ENCODE measurements at places on chromosomes 11 and 22.

GRCh38 chr11:115334932-115335788, 169.1 kb downstream of the CADM1 start:
- DNase-seq, result no peak

- peak; percentile 93 for DNase-seq
Observed at GRCh38 chr11:1564535-1565172, 7.4 kb downstream of the DUSP8 start.

DNA sequence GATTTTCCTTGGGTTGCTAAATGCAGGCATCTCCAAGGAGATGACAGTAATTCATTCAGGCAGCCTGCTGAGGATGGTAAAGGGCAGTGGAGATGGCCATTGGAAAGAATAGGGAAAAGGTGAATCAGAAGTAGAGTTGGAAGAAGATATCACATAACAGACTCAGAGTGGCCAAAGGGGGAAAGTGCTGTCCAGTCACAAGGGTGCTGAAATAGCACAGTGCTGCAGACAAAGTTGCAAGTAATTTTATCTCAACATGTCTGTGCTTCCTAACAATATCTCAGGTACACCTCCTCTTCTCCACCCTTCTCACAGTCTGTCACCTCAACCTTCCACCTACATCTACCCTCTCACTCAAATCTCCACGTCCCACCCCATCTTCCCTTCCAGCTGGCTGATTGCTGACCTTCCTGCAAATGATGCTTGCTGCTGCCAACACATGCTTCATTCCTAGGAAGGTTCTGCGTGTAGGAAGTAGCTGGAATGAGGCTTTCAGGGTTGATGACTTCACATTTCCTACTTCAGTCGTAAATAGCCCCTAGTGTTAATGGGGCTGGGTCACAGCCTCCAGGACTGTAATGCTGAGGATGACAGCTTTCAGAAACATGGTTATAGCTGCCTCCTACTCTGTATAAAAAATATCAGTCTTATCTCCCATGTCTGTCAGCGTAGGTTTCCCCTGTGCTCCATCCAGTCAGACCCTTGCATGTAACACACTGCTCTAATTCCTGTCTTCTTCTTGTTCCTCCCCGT, 123.9 kb downstream of the CTNND1 start:
- peak; percentile 67 for DNase-seq

DNA sequence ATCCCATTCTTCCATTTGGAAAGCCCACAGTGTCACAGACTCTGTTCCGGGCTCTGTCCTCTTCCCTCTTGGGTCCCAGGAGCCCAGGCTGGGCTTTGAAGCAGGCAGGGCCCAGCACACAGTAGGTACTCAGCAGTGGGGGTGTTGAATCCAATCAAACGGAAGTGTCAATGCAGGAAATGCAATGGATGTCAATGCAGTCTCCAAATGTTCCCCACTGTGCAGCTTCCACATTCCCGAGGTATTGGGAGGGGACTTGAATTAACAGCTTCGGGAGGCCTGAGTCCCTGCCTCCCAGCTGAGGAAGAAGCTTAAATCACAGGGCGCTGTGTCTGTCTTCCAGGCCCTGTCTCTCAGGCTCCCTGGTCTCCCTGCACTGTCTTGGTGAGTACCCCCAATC, 21.8 kb upstream of the SMIM35 start:
- DNase-seq, result no peak

GRCh38 chr11:48052183-48053044, 72.1 kb downstream of the PTPRJ start:
- peak; percentile 94 for DNase-seq

DNA sequence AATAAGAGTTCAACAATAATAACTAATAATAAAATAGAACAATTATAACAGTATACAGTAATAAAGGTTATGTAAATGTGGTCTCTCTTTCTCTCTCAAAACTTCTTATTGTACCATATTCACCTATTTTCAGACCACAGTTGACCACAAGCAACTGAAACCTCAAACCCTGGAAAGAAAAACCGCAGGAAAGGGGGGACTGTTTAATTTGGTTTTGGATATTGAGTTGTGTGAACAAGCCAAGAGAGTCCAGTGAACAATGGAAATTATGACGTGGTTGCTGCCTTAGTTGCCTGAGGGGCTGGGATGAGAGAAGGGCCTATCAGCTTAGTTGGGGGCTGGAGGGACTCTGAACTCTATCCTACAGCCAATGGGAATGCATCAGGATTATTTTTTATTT, 178.7 kb upstream of the POU2AF2 start:
- DNase-seq, result no peak

- DNase-seq, result peak; percentile 72
Observed at GRCh38 chr22:44312766-44313165, at the start of gene SHISAL1. TSS of gene SHISAL1 (minus strand) at chr22:44312951. CDS start at chr22:44300945, 12,006 bp downstream.

GRCh38 chr11:58628446-58628845, 6.0 kb downstream of the CNTF start:
- DNase-seq, result no peak

GRCh38 chr11:63937713-63938478, 906 bp upstream of the NAA40 start:
- peak; percentile 66 for DNase-seq

GRCh38 chr11:80096736-80097135, 655.9 kb upstream of the TENM4 start:
- DNase-seq, result peak; percentile 67

DNA sequence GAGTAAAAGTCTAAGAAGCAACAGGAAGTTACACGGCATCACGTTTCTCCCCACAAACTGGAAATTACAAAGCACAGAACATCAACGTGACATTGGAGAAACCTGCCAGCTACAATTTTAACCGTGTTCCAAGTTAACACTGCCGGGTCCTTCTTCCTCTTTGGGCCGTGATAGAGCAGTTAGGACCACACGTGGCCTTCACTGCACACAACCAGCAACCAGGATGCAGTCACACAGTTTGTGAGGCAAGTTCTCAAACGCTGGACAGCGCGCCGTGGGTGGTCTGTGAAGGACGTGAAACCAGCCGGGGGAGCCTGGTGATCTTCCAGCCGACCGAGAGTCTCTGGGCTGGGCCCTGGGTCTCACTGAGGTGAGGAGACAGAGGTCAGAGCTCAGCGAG, 14.6 kb downstream of the C11orf21 start:
- DNase-seq, result peak; percentile 52

DNA sequence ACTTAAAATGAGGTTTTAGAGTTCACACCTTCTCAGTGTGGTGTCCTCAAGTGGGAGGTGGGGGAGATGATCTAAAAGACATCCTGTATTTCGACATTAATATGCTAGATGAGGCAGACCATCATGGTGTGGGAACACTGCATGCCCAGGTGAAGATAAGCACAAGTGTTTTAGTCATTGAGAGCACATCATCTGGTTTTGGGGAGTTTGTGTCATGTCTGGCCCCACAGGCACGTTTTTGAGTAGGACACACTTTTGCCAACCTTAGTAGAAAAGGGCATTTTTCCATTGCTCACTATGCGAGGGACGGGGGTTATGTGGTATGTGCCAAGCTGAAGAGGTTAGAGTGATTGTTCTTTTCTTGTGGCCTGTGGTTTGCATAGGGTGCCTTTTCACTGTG, 189.3 kb downstream of the DBX1 start:
- no peak for DNase-seq

- no peak for DNase-seq
Observed at GRCh38 chr11:77876045-77876444, 55.1 kb downstream of the AAMDC start.

GRCh38 chr22:43750751-43751150, 61.4 kb downstream of the EFCAB6 start:
- DNase-seq, result no peak

GRCh38 chr22:49476176-49476575, 351.5 kb downstream of the BRD1 start:
- no peak for DNase-seq

DNA sequence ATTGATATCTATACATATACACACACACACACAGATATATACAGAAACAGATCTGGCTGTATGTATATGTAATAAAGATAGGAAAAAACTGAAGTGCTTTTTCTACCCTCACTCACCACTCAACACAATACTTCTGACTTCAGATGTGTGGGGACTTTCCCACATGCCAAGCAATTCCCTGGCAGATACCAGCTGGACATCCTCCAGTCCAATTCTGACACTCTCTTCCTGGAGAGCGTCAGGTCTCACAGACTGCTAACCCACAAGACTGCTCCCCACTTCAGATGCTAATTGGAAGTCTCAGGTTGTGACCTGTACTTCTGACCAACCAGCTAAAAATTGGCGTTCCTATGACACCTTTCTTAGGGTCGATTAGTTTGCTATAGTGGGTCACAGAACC, 140.6 kb downstream of the ATG16L2 start:
- DNase-seq, result no peak

GRCh38 chr22:25942856-25943411, 200.9 kb downstream of the MYO18B start:
- no peak for DNase-seq

DNA sequence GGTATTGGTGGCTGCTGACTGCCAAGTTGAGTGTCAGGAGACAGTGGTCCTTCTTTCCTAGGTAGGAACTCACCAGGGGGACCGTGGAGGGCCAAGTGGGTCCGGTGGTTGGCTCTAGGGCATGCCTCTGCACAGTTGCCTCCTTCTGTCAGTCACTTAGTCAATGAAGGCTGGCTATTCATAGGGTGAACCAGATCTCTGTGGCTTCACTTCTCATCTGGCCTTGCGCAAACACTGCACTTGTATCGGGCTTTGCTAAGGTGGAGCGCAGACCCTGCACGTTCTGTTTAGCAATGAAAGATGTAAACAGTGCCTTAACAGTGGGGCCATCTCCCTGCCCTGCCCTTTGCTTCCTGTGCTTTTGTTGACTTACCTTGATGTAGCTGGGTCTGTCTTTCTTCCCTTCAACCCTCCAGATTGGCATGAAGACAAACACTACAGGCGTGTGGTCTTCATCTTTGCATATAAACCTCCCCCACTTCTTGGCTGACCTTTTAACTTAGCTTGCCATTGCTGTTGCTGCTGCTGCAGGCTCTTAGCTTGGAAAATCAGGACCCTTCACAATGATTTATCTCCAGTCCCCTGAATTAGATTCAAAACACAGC, 6.7 kb upstream of the SORL1-AS1 start:
- no peak for DNase-seq

- peak; percentile 69 for DNase-seq
Observed at GRCh38 chr11:65646958-65647701, 9.2 kb downstream of the SIPA1 start.

- DNase-seq, result no peak
Observed at GRCh38 chr11:80930038-80930437, 1489.2 kb upstream of the TENM4 start.

DNA sequence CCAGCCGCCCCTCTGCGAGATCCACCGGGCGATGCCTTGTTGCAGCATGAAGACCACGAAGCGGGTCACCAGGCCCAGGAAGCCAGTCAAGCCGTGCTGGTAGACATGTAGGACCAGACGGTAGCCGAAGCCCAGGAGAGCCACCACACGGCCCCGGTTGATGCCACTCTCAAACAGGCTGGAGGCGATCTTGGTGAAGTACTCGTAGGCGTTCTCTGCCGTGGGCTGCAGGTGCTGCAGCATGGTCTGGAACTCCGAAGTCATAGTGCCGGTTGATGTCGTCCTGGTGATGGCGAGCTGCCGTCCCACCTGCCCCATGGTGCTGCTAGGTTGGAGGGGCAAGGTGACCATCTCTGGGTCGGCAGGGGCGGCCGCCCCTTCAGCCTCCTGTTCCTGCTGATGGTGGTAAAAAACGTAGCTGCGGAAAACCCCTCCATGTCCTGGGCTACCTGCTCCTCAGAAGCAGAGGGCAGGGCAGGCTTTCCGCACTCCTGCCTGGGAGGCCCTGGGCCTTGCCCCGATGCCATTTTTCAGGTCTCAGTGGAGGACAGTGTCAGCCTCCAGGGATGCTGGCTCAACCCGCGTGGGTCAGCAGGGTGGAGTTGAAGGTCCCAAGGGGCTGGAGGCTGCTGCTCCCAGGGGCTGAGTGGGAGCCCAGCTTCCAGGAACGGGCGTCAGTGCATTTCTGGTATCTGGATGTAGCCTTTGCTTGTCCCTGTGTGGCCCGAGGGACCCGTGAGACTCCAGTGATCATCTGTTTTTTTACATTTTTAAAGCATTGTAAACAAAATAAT, 98.7 kb downstream of the ADAMTS15 start:
- DNase-seq, result no peak

DNA sequence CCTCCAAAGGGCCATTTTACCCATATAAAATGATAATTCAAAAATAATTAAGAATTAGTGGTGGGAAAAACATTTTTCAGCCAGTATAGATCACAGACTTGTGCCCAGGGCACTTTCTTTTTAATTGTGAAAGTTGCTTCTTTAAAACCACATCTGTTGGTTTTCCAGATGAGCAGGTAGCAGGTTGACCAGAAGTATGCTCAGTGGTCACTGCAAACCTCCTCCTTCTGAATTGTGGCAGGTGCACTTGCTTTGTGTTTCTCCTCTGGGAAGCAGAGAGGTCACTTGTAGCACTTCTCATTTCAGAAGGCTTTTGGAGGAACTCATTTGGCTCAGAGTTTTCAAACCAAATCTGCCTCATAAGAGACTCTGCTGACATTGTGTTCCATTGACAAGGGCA, 24.6 kb upstream of the CWF19L2 start:
- no peak for DNase-seq

DNA sequence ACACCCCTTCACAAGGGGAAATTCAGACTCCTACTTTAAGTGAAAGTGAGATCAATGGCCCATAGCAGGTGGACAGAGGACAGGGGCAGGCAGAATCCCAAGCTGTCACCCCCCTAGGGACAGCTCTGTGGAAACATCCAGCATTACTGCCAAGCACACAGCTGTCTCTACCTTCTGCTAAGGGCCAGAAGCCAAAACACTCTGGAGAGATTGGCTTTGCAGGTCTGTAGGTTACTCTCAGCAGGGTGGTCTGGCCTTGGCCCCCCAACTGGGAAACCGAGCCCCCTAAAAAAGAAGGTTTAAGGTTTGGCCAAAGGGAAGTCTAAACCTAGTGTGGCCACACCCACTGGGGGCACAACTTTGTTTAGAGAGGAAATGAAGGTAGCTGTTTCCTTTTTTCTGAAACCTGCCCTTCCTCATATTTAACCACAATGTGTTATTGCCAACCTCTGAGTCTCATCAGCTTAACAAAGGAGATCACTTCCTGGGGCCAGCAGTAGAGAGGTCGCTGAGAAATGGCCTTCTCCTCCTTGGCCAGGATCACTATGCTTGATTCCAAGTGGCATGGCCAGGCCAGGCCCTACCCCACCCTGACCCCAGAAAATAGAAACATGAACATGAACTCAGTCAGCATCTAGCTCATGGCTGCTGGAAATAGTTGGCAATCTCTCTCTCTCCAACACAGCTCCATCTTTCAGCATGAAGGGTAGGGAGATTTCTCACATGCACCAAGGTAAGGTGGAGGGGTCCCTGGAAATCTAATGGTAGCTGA, 25.9 kb upstream of the SCARF2 start:
- no peak for DNase-seq

- no peak for DNase-seq
Observed at GRCh38 chr22:36538529-36538928, 9.6 kb upstream of the EIF3D start.

Measured in islet precursor cell (in vitro differentiated cells).